ENCODE measurements at places on chromosomes 6 and 20. TPM values are rescaled to one million over a fixed set of nuclear protein-coding genes. Genes with fewer than 3 reads are reported as not detected.

PERP gene
- total RNA-seq = 15.6 TPM

RAB5IF gene
- total RNA-seq = 55.0 TPM

WASF1 gene
- 2.5 TPM for total RNA-seq

CASS4 gene
- not detected for total RNA-seq

DZANK1 gene
- 1.2 TPM for total RNA-seq
